PC-3 (cell line): ENCODE measurements at places on chromosomes 6 and 20. TPM values are rescaled to one million over a fixed set of nuclear protein-coding genes. Genes with fewer than 3 reads are reported as not detected.

GRCh38 chr6:84123186-84123585 lies 89.6 kb downstream of the MRAP2 start:
- DNase-seq, result no peak
- H3K4me1 ChIP-seq, result no peaks in the 10 kb centered on the region
- no peaks in the 10 kb centered on the region for H3K27me3 ChIP-seq

GRCh38 chr20:19308146-19308545 lies 95.7 kb downstream of the SLC24A3 start:
- no peak overlapping the region for H3K4me3 ChIP-seq
- no peaks in the 10 kb centered on the region for H3K36me3 ChIP-seq
- H3K27me3 ChIP-seq, result peaks cover 53% of the 10 kb centered on the region
- H3K27ac ChIP-seq, result no peak overlapping the region
- H3K4me1 ChIP-seq, result no peaks in the 10 kb centered on the region

GRCh38 chr6:127376685-127377084 lies 33.3 kb upstream of the ECHDC1 start:
- H3K27ac ChIP-seq, result no peak overlapping the region
- DNase-seq, result no peak
- no peaks in the 10 kb centered on the region for H3K4me1 ChIP-seq
- H3K27me3 ChIP-seq, result no peaks in the 10 kb centered on the region

DNA sequence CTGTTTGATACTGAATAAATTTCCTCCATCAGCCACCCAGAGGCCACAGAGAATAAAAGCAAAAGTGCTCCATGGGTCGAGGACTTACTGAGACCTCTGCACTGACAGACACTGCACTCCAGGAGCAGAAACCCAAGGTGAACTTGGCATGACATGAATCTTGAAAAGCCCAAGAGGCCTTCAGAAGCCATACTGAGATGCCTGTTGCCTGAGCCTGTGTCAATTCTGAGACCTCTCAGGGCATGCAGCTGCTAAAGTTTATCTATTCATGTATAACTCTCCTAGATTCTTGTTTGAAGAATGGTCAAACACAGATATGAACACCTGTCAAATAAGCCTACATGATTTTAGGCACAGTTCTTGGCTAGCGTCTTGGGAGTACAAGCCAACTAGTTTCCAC lies 145.7 kb downstream of the KIF16B start:
- no peaks in the 10 kb centered on the region for H3K4me1 ChIP-seq
- no peak overlapping the region for H3K4me3 ChIP-seq
- H3K27ac ChIP-seq, result no peak overlapping the region
- no peaks in the 10 kb centered on the region for H3K27me3 ChIP-seq

DNA sequence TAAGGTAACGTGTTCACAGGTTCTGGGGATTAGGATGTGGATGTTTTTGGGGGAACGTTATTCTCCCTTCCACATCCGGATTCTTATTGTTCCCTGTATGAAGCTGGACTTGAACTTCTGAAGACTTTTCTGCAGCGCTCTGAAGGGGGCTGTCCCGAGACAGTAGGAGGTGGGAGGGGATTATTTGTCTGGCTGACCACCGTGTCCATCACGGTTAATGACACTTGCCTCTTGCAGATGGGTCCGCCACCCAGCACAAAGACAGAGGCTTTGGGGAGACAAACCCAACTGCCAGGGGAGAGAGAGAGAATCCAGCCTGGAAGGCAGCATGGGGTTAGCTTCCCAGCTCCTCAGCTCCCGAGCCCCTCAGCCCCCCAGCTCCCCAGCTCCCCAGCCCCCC lies 16.7 kb downstream of the ZDHHC14 start:
- H3K36me3 ChIP-seq, result no peaks in the 10 kb centered on the region
- no peak for DNase-seq
- H3K27me3 ChIP-seq, result no peaks in the 10 kb centered on the region
- H3K4me3 ChIP-seq, result no peak overlapping the region
- H3K4me1 ChIP-seq, result no peaks in the 10 kb centered on the region

EIF6 gene
- 292 and 294 TPM in 2 replicates for total RNA-seq

- H3K4me1 ChIP-seq, result peaks cover 39% of the 10 kb centered on the region
- H3K36me3 ChIP-seq, result peaks cover 5% of the 10 kb centered on the region; the same call in 1 of the 2 replicates
- no peaks in the 10 kb centered on the region for H3K27me3 ChIP-seq
- H3K27ac ChIP-seq, result peak overlapping the region; percentile 20; the same call in 1 of the 2 replicates
- no peak for DNase-seq
Measured at GRCh38 chr6:131628726-131629125, 684 bp upstream of the MED23 start.

DNA sequence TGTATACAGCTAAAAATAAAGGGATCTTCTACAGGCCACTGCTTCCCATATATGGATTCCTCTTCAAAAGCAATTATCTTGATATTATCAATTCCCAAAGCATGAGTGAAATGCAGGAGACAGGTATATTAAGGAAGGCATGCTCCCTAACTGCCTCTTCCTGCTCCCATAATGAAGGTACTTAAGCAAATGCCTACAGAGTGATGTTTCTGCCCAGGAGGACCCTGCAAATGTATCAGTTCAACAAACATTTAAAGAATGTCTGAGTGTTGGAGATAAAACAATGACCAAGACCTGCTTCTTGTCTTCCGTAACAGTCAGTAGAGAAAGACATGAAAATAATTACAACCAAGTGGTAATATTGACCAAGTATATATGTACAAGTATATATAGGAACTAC lies 4.2 kb downstream of the UBE2J1 start:
- peaks cover 10% of the 10 kb centered on the region; the same call in 1 of the 2 replicates for H3K4me1 ChIP-seq
- DNase-seq, result no peak
- H3K27ac ChIP-seq, result no peak overlapping the region
- H3K36me3 ChIP-seq, result no peaks in the 10 kb centered on the region

DNA sequence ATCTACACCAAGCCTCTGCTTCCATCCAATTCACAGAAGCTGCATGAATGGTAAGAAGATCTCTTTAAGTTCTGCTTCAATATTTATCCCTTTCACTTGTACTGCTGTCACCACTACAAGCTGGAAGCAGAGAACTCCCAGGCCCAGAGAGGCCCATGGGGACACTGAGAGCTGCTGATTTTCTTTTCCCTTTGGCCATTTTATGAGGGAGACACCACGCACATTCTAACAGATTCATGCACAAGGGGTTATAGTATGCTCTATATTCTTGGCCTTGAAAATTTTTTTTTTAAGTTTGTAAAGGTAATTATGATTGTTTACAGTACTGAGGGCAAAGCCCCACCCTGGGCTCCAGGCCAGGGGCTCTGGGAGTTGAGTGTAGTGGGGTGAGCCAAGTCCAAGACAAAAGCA lies 88.4 kb downstream of the MYB start:
- H3K27me3 ChIP-seq, result no peaks in the 10 kb centered on the region
- no peak for DNase-seq
- peaks cover 21% of the 10 kb centered on the region for H3K4me1 ChIP-seq
- H3K27ac ChIP-seq, result no peak overlapping the region
- no peaks in the 10 kb centered on the region for H3K36me3 ChIP-seq

DNA sequence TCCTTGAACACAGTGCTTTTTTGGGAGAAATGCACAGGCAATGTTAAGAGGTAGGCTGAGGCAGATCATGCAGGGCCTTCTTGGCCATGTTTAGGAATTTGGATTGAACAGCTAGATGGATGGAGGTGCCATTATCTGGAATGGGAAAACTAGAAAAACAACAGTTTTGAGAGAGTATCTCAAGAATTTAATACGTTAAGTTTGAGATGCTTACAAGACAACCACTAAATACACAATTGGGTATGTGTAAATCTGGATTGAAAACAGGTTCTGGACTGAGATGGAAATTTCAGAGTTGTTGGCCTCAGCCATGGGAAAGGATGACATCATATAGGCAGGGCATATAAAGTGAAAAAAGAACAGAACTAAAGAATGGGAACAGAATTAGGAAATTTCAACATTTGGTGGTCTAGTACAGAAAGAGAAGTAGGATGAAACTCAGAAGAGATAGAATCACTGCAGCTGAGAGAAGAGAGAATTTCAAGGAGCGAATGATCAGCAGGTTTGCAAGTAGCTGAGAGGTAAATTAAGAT lies 37.1 kb downstream of the NCOA7 start:
- no peak overlapping the region for H3K27ac ChIP-seq
- H3K4me1 ChIP-seq, result no peaks in the 10 kb centered on the region; the same call in 1 of the 2 replicates
- H3K36me3 ChIP-seq, result no peaks in the 10 kb centered on the region
- no peak overlapping the region for H3K4me3 ChIP-seq
